Activated CD8-positive, alpha-beta memory T cell treated with anti-CD3 and anti-CD28 coated beads, Interleukin-2, amount 50 U/mL, for 4 hours (primary cell): ENCODE measurements at places on chromosomes 12 and 14.

GRCh38 chr12:75611041-75611440 is 99.6 kb upstream of the KRR1 start:
- DNase-seq: no peak

DNA sequence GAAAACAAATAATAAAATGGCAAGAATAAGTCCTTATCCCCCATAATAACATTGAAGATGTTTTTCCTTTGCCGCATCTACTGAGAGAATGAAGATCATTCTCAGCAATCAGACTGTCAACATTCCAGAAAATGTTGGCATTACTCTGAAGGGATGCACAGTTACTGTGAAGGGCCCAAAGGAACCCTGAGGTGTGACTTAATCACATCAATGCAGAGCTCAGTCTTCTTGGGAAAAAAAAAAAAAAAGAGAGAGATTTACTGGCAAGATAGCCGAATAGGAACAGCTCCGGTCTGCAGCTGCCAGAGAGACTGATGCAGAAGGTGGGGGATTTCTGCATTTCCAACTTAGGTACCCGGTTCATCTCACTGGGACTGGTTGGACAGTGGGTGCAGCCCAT is 41.3 kb upstream of the OR6J1 start:
- no peak for DNase-seq

DNA sequence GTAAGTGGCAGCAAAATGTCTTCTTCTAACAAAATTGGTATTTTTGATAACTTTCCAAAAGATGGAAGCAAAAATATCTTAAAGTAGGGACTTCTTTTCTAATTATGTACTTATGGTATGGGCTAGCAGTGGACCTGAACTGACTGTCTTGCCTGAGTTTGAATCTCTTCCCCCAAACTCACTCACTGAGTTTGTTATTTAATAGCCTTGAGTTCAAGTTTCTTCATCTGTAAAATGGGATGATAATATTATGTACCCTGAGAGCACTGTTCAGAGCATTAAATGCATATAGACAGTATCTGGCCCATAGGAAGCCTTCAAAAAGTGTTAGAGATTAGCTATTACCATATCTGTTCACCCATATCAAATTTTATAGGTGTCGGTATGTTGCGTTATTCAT is 210.4 kb upstream of the NUDT4 start:
- no peak for DNase-seq

GRCh38 chr12:53631721-53632120 is 5.5 kb upstream of the ATF7 start:
- DNase-seq: no peak

- DNase-seq: no peak
Measured at GRCh38 chr14:89933002-89933401, 21.5 kb downstream of the EFCAB11 start.

- no peak for DNase-seq
Measured at GRCh38 chr12:1604464-1604863, 10.1 kb upstream of the FBXL14 start.

GRCh38 chr12:11823043-11823442 is 173.6 kb downstream of the ETV6 start:
- DNase-seq: no peak

DNA sequence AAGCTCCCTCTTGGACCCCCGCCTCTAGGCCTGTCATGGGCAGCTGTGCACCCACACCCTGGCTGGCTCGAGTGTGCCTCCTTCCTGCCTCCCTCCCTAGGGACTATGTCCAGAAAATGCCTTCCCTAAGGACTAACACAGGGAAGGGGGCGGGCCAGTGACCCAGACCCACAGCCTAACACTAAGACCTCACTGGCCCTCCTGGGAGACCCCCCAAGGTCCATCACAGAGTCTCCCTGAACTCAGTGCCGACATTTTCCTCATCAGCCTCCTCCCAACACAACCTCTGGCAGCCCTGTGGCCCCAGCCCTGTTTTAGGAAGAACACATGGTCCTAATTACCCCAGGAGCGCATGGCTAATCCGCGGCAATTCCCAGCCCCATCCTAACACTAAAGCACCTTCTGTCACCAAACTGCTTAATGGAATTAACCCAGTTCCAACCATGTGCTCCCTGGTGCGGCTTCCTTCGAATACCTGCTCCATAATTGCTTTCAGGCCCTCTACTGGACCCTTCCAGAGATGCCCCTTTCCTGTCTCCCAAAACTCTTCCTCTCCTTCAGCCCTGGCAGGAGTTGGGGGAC is 5.6 kb downstream of the MSI1 start:
- no peak for DNase-seq

- no peak for DNase-seq
Measured at GRCh38 chr12:88241862-88242570, 99.9 kb downstream of the TMTC3 start.

- DNase-seq: no peak
Measured at GRCh38 chr14:72606879-72607278, 287.0 kb downstream of the DPF3 start.

DNA sequence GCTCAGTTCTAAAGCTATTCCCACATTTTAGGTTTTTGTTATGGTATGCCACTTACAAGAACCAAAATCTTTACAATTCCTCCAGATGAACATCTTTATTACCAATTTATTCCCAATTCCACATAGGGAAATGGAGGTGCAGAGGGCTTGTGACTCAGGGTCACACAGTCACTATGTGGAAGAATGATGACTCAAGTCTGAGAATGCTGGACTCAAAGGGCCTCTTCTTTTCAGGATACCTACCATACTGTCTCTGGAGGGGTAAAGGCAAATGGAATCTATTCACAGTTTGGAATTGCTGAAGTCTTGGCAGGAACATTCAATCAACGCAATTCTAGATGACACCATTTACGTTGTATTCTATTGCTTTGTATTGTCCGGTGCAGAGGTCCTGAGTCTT is 48.2 kb upstream of the MANSC4 start:
- DNase-seq: no peak

GRCh38 chr12:121831571-121832245 is 27.0 kb downstream of the HPD start:
- DNase-seq: no peak

DNA sequence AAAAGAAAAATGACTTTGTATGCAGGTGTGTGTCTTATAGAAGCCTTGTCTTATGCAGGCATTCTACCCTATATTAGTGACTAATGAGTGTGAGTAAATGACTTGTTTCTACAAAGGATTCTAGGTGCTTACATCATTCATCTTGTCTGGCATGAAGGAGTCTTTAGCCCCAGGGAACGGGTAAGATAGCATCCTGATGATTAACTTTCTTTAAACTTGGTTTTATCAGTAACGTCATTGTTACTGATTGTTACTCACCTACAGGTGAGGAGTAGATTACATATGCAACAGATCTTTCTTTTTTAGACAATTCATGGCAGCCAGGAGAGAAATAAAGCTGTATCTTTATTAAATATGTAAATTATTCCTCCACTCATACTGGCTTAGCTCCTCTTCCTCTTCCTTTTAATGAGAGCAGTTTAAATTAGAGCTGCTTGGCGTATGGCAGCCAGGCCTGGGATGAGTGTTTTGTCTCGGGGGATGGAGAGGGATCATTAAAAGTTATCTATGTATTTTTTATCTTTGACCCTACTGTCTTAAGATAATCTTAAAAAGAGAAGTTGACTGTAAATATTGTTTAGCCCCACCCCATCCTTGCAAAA is 57.2 kb upstream of the ATP2A2 start:
- no peak for DNase-seq

GRCh38 chr12:131986910-131987309 is 37.2 kb downstream of the EP400 start:
- no peak for DNase-seq

GRCh38 chr14:37221073-37221472 is 23.3 kb downstream of the MIPOL1 start:
- no peak for DNase-seq

DNA sequence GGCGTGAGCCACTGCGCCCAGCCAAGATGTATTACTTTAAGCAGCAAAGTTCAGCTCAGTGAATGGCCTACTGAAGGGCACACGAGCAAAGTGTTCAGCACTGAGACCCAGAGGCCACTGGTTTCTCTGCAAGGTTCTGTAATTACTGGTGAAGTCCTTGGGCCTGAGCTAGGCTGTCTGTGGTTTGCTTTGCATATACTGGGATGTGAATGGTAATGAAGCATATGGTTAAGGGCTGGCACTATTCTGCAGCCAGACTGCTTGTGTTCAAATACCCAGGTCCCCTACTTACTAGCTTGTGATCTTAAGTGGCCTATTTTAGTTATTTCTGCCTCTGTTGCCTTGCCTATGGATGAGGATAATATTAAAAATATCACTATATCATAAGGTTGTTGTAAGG is 72.0 kb downstream of the LLPH start:
- DNase-seq: no peak

DNA sequence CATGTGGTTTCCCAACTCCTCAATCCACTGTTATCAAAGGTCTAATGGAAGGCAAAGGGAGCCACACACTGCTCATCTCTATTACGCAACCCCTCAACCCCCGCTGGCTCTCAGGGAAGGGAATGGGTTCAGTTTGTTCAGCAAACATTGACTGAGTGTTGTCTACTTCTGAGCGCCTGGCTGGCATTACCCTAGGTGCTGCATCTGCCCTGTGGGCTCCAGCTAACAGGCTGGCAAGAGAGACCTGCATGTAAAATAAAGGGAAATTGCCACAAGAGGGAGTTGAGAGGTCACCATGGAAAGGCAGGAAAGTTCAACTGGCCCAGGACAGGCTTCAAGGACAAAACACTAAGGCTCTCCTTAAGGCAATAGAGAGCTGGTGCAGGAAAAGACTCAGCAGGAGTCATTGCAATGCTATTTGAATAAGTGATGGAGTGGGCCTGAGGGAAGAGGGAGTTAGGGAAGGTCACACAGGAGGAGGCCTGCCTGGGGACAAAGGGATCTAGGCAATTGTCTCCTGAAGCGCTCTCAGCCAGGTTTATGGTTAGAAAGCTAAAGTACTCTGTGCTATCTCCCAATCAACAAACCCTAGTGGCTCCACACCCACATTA is 5.5 kb upstream of the ZNF740 start:
- DNase-seq: no peak

DNA sequence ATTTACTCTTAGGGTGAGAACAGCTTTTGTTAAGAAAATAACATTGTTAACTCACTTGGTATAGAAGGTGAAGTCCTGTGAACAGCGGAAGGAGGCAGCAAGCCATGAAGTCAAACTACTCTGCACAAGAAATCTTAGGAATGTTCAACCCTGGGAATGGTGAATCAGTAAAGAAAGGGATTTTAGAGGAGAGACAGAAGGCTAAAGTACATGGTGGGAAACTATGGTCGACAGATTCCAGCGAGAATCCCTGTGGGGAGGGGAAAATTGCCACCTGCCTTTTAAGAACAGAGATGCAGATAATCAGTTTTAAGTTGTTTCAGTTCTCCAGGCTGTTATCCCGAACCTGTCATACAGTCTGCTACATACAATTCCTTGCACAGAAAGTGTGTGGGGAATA is 63.2 kb upstream of the PTPRR start:
- DNase-seq: no peak

GRCh38 chr12:50927356-50927755 is 25.0 kb upstream of the HIGD1C start:
- DNase-seq: no peak

DNA sequence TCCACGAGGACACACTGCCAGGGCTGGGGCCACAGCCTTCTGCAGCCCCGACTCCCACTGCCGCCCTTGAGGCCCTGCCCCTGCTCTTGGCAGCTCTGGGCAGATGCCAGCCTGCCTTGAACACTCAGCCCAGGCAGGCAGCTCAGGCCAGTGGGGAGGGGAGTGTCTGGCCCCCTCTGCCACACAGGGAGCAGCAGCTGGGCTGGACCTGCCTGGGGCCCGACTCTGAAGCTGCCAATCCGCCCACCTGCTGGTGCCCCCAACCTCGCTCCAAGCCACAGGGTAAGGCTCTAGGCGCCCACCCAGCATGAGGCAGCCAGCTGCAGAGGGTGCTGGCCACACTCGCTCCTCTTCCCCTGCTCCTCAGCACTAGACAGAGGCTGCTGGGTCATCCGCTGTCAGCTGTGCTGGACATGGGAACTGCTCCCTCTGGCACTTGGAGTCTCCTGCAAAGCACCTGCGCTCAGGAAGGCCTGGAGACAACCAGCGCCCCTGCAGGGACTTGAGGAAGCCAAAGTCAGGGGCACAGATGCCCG is 24.6 kb upstream of the NUDT14 start:
- no peak for DNase-seq

GRCh38 chr14:25848601-25849000 is 749.2 kb downstream of the NOVA1 start:
- DNase-seq: no peak

GRCh38 chr12:26452511-26452910 is 257.1 kb downstream of the SSPN start:
- no peak for DNase-seq

- DNase-seq: no peak
Measured at GRCh38 chr14:75047506-75047905, 3.8 kb downstream of the MLH3 start.

- peak; percentile 19 for DNase-seq
Measured at GRCh38 chr12:12890543-12891079, 751 bp upstream of the GPRC5A start.

DNA sequence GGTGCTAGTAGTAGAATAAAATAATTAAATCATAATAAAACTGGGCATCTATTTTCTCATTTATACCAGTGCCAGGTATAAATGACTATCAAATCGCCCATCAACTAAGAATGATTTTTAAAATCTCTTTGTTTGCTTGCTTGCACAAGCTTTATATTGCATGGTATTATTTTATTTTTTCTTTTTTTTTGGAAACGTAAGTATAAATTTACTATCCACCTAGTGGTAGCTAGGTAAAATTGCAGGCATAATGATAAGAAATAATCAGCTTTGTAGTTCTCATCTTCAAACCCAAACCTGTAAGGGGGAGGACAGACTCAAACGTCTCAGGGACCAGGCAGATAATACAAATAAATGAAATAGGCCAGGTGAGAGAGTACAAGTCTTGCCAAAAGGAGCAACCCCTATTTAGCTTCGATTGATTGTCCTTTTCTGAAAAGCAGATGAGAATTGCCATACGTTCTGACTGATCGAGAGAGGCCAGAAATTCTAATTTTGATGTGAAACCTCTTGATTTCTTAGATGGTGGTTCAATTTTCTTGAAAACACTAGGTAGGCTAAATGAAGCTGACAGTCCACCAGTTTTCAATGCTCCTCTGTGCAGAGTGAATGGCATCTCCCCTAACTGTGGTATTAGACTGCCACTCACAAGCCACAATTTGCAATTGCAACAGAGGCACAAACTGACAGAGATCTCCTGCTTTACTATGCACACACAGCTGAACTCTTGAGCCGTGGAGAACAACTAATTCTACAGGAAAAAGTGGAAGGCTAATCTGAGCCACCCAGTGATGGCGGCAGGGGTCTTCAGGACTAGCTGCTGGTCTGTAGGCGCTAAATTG is 189.3 kb downstream of the DACT1 start:
- DNase-seq: no peak

- no peak for DNase-seq
Measured at GRCh38 chr12:54561164-54561563, 11.8 kb downstream of the PDE1B start.

- DNase-seq: no peak
Measured at GRCh38 chr12:52125476-52125900, 46.0 kb downstream of the SMIM41 start.
